ENCODE measurements at places on chromosomes 13 and 19.

DNA sequence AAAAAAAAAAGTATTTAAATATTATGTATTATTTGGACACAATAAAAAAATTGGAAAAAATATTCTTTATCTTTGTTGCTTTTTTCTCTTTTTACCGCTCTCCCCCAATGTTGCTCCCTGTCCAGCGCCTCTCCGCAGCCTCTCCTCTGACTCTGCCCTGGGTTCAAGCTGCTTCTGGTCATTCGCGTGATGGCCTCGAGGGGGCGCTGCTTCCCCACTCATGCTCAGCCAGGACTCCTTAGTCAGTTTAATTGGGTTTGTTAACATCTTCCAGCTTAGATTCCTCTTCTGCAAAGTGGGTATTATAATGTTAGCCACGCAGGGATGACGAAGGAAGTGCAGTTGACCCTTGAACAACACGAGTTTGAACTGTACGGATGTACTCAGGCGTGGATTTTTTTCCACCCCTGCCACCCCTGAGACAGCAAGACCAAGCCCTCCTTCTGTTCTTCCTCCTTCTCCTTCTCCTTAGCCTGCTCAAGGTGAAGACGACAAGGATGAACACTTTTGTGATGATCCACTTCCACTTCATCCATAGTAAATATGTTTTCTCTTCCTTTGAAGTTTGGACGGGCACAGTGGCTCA lies 4.9 kb upstream of the NWD1 start:
- no peak for DNase-seq

DNA sequence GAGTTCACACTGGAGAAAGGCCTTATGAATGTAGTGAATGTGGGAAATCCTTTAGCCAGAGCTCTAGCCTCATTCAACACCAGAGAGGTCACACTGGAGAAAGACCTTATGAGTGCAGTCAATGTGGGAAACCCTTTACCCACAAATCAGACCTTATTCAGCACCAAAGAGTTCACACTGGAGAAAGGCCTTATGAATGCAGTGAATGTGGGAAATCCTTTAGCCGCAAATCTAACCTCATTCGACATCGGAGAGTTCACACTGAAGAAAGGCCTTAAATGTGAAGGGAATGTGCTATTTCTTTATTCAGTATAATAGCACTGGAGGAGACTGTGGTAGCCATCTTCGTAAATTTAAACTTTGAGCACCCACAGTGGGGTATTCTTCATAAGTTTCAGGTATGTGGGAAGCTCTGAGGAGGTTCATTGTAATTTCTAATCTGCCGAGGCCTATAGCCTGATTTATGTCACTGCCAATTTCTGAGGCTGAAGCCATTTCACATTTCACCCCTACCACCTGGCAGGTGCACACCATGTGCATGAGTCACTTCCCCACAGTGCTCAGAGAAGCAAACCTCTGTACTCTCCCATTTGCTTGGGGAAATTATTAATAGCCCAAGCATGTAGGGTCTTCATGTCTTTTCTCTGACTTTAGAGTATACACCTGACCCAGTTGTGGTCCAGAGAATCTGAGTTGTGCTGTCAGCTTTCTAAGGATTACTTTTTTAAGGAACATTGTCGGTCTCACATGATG lies 6.4 kb downstream of the ZNF551 start:
- no peak for DNase-seq

DNA sequence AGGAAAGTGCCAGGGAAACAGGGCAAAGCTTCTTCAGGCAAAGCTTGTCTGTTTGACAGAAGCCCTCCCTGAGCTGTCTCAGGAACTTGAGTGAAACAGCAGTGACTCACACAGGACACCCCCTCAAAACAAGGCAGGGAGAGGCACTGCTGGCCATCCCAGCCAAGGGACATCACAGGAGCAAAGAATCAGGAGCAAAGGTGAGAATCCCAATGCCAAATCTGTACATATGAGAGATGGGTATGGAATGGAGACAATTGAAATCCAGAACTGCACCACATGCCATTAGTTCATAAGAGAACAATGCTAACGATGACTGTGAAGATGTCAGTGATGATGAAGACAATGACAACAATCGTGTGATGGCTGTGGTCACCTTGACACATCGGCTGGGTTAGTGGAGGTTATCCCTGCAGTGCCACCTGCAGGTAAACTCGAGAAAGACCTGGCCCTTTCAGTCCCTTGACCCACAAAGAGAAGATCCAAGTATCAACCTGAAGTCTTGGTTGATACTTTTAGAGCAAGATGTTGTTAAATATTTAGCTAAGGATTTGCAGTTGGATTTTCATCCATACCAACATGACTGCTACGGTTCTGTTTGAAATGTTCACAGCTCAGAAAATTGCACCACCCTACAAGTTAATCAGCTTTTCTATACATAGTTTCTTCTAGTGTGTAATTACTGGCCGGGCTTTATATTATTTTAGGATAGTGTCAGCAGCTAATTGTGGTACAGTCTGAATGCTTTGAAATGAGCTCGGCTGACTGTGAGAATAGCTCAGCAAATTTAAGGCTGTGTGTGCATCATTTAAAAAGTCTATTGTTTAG lies 42.0 kb upstream of the IPO5 start:
- peak; percentile 12 for DNase-seq

DNA sequence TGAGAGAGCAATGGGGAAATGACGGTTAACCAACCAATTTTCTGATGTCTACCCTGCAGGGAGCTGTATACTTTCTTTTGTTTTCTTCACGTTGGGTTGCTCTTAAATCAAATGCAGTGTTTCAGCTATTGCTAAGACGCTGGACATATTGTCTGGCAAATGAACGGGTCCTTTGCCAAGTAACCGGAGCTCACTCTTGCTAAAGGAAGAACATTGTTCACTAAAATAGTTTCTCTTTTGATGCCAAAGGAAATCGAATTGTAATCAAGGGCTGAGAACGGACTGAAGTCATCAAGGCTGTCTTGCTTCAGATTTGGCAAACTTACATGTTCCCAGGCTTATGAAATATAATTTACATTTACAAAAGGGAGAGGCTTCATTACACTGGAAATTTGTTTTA lies 142.3 kb upstream of the ARGLU1 start:
- peak; percentile 44 for DNase-seq

DNA sequence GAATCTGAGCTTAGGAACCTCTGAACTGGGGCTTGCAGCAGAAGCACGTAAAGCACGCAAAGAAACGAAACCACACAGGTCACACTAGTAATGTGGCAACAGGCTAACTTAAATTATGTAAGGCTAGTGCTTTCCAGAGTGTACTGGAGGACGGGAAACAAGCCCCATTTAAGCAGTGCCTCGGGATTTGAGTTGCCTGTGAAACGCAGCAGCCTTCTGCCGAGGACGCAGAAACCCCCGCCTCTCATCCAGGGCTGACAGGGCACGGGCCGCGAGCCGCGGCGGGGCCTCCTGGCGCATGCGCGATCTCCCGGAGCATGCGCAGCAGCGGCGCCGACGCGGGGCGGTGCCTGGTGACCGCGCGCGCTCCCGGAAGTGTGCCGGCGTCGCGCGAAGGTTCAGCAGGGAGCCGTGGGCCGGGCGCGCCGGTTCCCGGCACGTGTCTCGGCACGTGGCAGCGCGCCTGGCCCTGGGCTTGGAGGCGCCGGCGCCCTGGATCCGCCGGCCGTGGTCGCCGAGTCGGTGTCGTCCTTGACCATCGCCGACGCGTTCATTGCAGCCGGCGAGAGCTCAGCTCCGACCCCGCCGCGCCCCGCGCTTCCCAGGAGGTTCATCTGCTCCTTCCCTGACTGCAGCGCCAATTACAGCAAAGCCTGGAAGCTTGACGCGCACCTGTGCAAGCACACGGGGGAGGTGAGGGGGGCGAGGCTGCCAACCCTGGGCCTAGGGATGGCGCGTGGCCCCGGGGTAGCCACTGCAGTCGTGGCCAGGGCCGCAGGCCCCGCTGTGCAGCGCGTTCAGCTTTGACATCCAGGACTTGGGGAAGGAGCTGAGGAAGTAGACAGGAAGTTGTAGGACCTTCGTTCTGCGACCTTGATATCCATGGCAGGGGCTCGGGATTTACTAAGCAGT lies at the start of gene GTF3A:
Gene GTF3A, plus strand, starts transcription at position 374 of the 912 bp plus-strand sequence.
- peak; percentile 77 for DNase-seq

DNA sequence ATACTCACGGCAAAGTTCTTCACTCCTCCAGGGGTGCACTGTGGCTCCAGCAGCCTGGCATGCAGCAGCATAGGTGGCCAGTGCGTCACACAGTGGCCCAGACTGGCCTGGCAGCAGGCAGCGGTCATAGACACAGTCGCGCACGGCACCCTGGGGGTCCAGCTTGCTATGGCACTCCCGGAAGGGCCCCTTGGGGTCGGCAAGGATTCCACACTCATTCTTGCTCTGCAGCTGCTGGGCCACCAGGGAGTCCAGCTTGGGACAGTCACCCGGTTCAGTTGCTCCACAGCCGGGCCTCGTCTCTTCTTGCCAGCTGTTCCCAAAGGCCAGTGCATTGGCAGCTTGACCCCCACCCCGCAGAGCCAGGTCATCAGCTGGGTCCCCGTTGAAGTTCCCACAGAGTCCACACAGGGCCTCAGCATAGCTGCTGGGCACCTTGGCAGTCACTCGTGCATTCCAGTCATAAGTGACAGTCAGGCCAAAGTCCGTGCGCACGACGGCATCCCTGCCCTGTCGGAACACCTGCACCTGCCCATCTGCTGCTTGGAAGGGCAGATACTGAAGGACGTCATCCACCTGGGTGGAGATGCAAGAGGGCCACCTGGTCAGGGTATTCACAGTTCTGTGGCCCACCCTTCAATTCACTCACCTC lies 20.6 kb downstream of the FCGBP start:
- DNase-seq, result no peak

GRCh38 chr13:110593430-110594130 lies 21.8 kb upstream of the NAXD start:
- peak; percentile 55 for DNase-seq

DNA sequence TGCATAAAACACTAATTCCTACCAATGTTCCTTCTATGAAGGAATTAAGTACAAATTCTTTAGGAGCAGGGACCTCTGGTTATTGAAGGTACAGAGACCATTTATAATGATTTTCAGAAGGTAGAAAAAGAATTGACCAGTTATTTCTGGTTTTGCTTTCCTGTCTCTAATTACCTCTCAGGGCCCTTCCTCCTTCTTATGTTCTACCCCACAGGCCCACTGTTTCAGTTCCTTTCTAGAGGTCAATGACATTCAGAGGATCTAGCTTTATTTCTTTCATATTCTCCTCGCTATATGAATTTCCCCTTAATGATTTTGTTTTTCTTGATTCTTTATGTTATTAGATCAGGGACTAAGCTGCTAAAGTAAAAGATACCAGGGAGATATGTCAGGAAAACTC lies 345.0 kb upstream of the SPRY2 start:
- DNase-seq, result no peak

DNA sequence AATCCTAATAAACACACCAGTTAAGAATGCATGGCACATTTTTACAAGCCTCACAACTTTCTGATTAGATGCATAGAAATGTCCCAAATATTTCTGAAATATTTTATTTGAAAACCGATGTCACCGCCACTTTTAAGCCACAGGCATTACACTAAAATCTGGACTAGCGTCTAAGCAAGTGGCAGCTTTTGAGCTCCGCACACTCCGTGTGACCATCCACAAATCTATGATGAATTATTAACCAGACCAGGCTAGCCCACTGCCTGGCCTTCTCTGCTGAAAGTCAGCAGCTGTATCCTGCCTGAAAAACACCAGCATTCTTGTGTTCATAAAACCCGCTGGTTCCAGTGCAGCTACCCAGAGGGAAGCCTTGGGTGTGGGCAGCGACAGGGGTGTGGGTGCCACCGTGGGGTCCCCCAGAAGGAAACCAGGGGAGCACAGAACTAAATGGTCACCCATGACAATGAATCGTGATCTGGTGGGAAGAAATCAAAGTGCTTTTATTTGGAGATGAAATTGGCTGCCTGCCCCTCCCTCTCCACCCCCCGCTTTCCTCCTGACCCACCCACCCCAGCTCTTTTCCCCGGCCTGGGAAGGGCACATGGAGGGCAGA lies 13.8 kb downstream of the RASA3 start:
- DNase-seq, result peak; percentile 34

GRCh38 chr19:40716031-40716481 lies 630 bp downstream of the COQ8B start:
- DNase-seq, result no peak

DNA sequence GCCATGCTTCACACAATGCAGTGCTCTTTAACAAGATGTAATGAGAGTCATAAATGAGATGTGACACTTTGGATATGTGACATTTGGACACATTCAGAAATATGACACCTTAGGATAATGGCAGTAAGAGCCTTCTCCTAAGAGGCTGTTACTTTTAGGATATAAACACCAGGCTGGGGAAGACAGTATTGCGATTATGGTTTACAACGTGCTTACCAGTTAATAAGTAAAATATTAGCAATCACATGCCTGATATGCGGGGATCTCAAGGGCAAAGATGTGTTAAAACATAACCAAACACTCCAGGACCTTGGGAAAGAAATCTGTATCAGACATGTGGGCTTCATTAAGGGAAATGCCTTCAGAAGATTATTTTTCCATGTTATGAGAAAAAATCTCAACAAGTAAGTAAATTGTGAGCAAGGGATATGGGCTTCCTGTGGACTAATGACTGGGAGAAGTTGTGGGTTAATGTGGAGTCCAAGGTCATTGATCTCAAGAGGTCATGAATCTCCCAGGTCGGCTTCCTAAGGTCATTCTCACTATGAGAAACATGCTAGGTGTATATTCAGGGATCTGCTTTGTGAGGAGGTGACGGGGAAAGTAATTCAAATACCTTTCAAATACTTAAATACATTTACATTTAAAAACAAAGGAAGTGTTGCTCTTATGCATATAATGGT lies 105.3 kb downstream of the STARD13 start:
- DNase-seq, result peak; percentile 38

- DNase-seq, result no peak
These were observed 12.5 kb upstream of the RSPH6A start for GRCh38 chr19:45827459-45828093.

DNA sequence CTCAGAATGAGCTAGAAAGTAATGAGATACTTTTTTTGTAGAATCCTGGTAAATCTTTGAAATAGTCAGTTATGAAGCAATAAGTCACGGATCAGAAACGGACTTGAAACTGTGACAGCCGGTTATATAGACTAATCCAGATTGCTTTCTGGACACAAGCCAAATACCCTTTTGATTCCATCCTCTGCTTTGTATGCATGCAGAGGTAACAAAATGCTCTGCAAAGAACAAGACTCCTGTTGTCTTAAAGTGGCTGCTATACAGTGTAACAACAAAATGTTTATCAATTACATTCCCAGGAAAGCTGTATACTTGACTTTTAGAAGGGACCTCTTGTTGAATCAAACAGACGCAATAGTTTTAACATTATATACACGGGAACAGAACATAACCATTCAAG lies 66.5 kb upstream of the STARD13 start:
- DNase-seq, result no peak

GRCh38 chr19:13700621-13701020 lies 63.7 kb upstream of the MRI1 start:
- DNase-seq, result peak; percentile 50

Data from fibroblast of gingiva (primary cell).